NCI-H1694 (cell line): ENCODE measurements at places on chromosomes 6 and 20.

DNA sequence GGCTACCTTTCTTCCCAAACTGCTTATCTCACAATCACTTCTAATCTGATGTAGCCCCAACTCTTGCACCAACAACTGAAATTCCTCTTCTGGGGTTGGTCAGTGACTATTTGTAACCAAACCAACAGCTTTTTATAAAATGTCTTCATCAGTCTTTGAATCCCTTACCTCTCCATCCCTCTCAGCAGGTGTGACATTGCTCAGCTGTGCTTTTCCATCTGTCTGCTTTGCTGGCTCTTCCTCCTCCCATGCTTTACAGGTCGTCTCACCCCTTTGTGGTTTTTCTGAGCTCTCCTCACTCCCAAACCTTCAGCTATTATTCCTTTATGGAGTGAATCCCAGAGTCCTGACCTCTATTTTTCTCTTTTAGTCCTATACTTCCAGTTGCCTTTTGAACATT is 5.9 kb downstream of the MAP7 start:
- no peak for DNase-seq

GRCh38 chr20:57678340-57678739 is 31.5 kb downstream of the PMEPA1 start:
- DNase-seq = peak; percentile 64

DNA sequence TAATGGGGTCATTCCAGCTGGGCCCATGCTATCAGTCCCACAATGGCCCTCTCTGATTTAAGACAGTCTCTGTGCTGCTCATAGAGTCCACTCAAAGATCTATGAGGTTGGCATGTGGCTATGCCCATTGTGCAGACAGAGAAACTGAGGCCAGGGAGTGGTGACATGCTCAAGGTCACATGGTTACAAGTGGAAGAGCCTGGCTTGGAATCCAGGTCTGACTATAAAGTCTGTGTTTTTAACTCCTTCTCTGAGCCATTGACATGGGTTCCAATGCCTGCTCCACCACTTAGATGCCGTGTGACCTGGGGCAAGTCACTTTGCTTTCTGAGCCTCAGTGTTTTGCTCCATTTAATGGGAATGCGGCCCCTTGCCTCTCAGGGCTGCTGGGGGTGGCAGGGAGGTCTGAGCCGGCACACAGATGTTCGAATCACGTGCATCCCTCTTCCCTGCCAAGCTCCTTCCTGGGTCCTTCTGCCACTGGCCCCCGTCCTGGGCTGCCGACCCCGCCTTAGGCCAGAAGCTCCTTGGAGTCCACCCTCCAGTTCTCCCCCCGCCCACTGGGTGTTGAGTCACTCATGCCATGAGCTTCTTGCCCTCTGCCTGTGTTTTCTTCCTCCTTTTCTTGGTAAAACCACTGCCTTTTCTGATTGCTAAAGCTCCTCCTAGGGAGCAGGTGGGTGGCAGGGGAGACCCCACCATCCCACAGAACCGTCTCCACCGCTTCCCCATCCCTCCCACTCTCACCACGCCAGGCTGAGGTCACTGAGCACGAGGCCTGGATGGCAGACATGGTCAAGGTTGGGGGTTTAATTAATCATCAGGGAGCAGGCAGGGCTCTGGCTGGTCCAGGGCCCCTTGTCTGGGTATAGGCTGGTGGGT is 35.7 kb downstream of the CEBPB start:
- no peak for DNase-seq

GRCh38 chr6:12297363-12298016 is 7.3 kb downstream of the EDN1 start:
- no peak for DNase-seq

- DNase-seq = no peak
Observed at GRCh38 chr6:56214703-56215101, 32.7 kb downstream of the COL21A1 start.

GRCh38 chr6:6331946-6332601 is 11.6 kb upstream of the F13A1 start:
- no peak for DNase-seq

DNA sequence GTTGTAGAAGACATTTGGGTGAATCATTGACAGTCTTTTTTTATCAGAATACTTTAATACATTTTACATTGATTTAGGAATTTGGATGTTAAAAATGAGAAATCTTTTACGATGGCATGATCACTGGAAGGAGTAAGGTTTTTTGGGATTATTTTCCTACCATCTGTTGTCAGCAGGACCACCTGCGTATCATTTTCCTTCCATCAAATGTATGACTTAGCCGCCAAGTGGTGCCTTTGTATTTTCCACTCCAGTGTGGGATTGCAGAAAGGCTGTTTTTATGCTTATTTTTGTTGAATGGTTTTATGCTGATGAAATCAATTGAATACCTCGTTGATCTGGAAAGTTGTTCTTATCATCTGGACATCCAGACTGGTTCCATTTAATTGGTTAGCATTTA is 35.8 kb downstream of the AKAP12 start:
- DNase-seq = no peak

- DNase-seq = no peak
Observed at GRCh38 chr6:17472653-17473183, 79.3 kb downstream of the CAP2 start.

- no peak for DNase-seq
Observed at GRCh38 chr6:104301951-104302350, 557.8 kb downstream of the HACE1 start.

DNA sequence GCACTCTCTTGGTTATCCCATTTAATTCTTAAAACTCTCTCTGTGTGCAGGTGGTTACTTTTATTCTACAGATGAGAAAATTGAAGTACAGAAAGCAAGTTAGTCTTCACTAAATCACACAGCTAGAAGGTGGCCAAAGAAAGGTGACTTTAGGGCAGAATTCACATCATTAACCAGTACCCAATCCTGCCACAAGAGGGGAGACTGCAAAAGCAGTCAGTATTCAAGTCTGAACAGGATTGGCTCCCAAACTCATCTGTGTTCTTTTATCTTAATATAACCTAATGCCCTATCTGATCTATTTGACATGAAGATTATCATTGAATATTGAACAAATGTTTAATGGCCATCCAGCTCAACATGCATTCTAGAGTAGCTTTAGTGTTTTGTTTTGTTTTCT is 225.3 kb upstream of the FAM83B start:
- DNase-seq = no peak

- no peak for DNase-seq
Observed at GRCh38 chr20:14800707-14801425, 463.5 kb upstream of the FLRT3 start.

- no peak for DNase-seq
Observed at GRCh38 chr6:112269114-112269513, 14.7 kb upstream of the LAMA4 start.

- no peak for DNase-seq
Observed at GRCh38 chr6:6348256-6348655, 27.8 kb upstream of the F13A1 start.

GRCh38 chr20:60345106-60345505 is 386.9 kb downstream of the CDH26 start:
- no peak for DNase-seq

GRCh38 chr6:25627001-25627400 is 25.0 kb upstream of the SCGN start:
- DNase-seq = no peak

DNA sequence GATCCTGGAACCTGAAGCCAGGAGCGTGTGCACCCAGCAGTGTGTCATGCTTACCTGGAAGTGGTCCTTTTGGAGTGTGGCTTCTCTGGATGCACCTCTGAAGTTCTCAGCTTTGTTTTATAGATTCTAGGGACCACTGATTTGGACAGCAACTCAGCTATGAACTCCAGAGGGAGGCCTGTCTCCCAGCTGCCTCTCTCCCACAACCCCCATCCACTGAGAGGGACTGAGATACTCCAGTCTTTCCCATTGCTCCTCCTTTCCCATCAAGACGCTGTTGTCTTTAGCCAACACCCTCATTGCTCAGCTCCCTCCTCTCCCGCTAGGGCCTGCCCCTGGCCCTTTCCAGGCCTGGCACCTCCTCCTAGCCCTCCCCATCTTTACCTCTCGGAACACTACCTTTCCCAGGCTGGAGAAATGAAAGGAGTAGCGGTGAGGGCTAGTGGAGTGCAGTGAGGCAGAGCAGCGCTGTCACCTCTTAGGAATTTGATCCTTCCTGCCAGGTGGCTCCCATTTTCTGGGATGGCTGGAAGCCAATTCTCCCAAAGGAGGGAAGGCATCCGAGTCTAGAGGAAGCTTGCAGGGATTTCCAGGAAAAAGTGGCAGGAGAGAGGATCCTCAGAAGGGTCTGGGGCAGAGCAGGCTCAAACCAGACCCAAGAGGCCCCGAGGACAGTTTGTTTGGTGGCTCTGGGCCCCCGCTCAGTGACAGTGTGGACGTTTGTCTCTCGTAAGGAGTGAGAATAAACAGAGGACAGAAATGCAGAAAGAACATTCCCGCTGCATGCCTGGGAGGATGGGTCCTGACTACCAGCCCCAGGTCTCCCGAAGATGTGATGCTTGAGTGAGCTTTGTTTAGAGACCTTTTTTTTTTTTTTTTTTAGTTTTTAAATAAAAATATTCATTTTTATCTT is at the start of gene LRRN4:
LRRN4 (minus strand) TSS at position 285 of the 913 bp plus-strand sequence. CDS start 1,261 bp downstream, outside the sequence.
- no peak for DNase-seq

DNA sequence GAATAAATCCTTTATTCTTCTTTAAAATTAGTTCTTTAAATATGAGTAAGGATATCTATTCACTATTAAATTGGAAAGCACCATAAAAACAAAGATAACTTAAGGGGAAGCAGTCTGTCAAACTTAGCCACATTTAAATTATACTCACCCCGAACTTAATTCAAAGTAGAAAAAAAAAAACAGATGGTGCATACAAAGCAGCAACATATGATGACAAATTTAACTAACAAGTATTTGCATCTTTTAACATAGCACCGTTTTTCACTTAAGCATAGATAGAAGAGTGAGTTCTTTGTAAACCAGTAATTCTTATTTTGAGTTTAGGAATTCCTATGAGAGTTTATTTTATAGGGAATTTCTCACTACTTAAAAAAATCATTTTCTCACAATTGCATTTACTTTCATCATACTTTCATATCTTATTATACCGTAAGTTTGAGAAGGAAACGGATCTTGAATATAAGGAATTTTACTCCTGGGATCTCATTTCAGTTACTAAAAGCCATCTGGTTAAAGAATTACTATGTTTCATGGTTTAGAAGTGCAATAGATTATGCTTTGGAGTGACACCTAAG is 828.2 kb upstream of the MAP3K7 start:
- DNase-seq = no peak

DNA sequence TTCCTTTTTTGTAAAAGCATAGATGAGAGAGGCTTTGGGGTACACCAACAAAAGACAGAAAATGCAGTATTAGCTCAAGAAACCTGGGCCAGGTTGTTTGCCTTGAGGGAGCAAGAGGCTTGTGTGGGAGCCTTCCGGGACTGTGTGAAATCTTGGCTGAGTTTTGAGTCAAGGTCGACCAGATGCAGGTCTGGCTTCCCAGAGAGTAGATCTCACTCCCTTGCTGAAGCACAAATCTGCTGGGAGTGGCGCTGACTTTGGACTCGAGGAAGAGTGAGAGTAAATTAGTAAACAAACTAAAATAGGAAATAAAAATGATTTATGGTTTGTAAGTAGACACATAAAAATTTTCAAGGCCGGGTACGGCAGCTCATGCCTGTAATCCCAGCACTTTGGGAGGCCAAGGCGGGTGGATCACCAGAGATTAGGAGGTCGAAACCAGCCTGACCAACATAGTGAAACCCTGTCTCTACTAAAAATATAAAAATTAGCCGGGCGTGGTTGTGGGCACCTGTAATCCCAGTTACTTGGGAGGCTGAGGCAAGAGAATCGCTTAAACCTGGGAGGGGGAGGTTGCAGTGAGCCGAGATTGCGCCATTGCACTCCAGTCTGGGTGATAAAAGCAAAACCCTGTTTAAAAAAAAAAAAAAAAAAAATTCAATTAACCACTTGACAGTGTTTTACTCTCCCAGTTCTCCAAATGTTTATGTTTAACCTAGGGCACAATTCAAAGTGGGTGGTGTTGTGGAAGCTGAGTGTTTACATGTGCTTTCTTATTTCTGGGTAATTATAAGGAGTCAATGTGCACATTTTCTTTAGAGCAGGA is 27.7 kb upstream of the EDN1 start:
- DNase-seq = no peak

- no peak for DNase-seq
Observed at GRCh38 chr6:19332806-19333460, 504.2 kb upstream of the ID4 start.
